ENCODE measurements at places on chromosomes 3 and 15. TPM values are rescaled to one million over a fixed set of nuclear protein-coding genes. Genes with fewer than 3 reads are reported as not detected.

Gene RASA2
- total RNA-seq: 42.2 TPM

Gene PLA1A
- not detected for total RNA-seq

Gene RTP1
- not detected for total RNA-seq

Gene GALNT15
- total RNA-seq: 9.4 TPM

Gene GABRR3
- not detected for total RNA-seq

Gene NECTIN3
- total RNA-seq: 136 TPM

Gene INTS14
- 36.5 TPM for total RNA-seq

Gene GRAMD2A
- total RNA-seq: 0.32 TPM

Gene RYR3
- under 0.01 TPM for total RNA-seq
